GM12878 (cell line): ENCODE measurements at places on chromosomes 2 and 18.
A peak's percentile ranks its signal among the peaks of the same experiment; 100 is the strongest.

DNA sequence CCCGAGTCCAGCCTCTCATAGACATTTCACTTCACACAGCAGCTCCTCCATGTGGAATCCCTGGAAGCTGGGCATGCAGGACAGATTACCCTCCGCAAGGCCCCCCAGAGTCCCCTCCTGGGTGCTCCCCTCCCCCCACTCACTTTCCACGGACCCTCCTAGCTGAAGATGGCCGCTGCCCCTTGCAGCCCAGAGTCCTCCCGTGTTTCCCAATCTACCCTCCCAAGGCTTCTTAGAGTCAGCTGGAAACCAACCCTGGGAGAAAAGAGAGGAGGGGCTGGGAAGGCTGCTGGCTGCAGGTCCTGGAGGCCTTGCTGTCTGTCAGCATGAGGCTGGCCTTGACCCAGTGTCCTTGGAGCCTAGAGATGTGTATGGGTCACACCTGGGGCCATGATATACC is 49.0 kb upstream of the HAAO start:
- no peak overlapping the region for H3K27ac ChIP-seq
- no peak for DNase-seq
- H3K36me3 ChIP-seq = no peaks in the 10 kb centered on the region

GRCh38 chr2:10183146-10183675 is 60.7 kb downstream of the RRM2 start:
- no peak for DNase-seq
- H3K4me3 ChIP-seq = no peak overlapping the region
- H3K27me3 ChIP-seq = no peaks in the 10 kb centered on the region
- H3K4me1 ChIP-seq = no peaks in the 10 kb centered on the region
- no peak overlapping the region for H3K27ac ChIP-seq

- H3K27ac ChIP-seq = peak overlapping the region; percentile 97
- peaks cover 39% of the 10 kb centered on the region for H3K4me1 ChIP-seq
- no peak overlapping the region for H3K4me3 ChIP-seq
- H3K36me3 ChIP-seq = no peaks in the 10 kb centered on the region
- H3K27me3 ChIP-seq = no peaks in the 10 kb centered on the region
These were observed 40.2 kb downstream of the MYOM1 start for GRCh38 chr18:3179430-3180089.

DNA sequence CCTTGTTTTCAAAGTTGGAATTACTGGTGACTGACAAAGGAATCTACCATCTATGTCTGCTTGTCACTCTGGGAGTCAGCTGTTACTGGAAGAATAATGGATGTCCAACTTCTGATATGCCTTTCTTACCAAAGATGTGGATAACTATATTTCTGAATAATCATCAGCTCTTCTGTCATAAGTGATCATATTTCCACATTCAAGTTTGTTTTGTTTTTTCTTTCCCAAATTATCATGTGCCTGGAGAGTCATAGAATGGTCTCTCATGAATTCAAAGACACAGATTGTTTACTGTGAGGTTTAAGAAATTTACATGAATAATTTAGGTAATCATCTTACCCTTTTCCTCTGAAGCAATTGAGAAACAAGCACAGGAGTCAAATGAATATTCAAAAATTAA is 986.7 kb upstream of the CDH2 start:
- H3K27ac ChIP-seq = no peak overlapping the region
- no peaks in the 10 kb centered on the region for H3K27me3 ChIP-seq
- no peak overlapping the region for H3K4me3 ChIP-seq
- H3K36me3 ChIP-seq = no peaks in the 10 kb centered on the region
- no peaks in the 10 kb centered on the region for H3K4me1 ChIP-seq
- DNase-seq = no peak

DNA sequence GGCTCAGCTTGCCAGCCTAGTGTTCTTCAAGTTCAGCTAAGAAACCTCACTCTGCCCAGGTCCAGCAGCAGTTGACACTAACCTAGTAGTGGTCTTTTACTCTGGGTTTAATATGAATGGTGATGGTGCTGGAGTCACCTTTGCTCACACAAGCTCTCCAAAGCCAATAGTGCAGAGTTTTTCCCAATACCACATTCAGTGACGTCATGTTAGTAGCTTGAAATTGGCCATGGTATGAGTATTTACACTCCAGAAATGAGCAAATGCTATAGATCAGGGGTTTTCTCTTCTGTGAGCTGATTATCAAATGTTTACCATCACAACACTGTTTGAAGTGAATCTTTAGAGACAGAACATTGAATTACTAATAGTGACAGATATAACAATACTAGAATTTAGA is 209.1 kb downstream of the KCNH7 start:
- no peaks in the 10 kb centered on the region for H3K4me1 ChIP-seq
- H3K4me3 ChIP-seq = no peak overlapping the region
- DNase-seq = no peak
- H3K36me3 ChIP-seq = no peaks in the 10 kb centered on the region

DNA sequence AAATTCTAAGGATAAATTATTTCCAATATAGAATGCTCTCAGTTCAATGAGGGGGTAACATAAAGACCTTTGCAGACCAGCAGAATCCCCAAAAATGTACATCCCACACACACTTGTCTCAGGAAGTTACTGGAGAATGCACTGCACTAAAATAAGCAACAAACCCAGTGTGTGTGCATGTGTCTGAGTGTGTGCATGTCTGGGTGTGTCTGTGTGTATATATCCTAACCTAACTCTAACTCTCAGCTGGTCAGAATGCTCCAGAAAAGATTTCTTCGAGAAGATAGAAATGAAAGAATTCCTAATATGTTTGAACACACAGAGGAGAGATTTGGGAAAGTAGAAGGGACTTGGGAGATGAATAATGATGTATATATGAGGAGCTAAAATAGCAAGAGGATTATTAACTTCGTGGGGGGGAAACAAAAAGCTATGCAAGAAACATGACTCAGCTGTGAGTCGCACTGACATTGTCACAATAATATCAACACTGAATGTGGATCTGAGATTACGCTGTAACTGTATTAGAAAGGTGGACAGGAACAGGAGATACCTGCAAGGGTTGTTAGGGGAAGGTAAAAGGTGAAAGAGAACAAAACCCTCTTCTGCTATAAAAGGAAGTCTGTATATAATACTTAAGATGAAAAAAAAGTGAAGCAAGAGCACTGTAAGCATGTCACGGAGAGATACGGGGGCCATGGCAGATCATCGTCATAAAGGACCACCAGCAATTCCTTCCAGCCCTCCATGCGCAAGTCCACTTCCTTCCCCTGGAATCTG is 11.1 kb downstream of the COLEC12 start:
- no peak overlapping the region for H3K4me3 ChIP-seq
- no peaks in the 10 kb centered on the region for H3K27me3 ChIP-seq
- no peaks in the 10 kb centered on the region for H3K36me3 ChIP-seq

GRCh38 chr2:55418512-55419232 is 984 bp downstream of the CCDC88A start:
- no peak for DNase-seq

DNA sequence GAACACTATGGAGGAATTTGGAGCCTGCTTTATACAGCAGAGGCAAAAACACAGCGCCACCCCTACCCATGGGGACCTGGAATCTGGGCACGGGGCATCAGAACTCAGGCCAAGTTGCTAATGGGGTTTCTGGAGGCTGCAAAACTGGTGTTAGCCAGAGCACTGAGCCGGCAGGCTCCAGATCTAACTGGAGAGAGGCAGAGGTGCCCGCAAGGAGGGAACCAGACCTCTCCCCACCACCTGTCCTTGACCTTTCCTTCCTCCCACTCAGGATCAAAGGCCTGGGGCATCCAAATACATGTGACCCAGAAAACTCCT is 126.6 kb downstream of the TNS1 start:
- no peak for DNase-seq
- H3K27me3 ChIP-seq = no peaks in the 10 kb centered on the region
- no peak overlapping the region for H3K4me3 ChIP-seq
- H3K4me1 ChIP-seq = no peaks in the 10 kb centered on the region
- H3K36me3 ChIP-seq = no peaks in the 10 kb centered on the region
